ENCODE measurements at places on chromosomes 3 and 15.

DNA sequence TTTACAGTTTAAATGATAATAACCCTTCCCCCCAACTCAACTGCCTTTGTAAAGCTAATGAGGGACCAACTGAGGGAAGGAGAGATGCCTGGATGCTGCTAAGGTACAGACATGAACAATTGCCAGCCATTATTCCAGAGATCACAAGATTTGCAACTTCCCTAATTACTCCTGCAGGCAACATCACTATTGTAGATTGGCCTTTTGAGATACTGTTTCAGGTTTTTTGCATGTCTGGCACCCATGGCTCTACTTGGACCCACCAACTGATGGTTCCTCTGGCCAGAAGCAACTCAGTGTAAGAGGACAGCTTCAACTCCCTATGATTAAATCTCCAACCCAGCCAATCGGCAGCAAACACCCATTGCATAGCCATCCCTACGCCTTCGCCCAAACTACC lies 478.7 kb downstream of the FHIT start:
- DNase-seq = no peak

GRCh38 chr3:66439666-66440344 lies 61.0 kb downstream of the LRIG1 start:
- DNase-seq = peak; percentile 20

DNA sequence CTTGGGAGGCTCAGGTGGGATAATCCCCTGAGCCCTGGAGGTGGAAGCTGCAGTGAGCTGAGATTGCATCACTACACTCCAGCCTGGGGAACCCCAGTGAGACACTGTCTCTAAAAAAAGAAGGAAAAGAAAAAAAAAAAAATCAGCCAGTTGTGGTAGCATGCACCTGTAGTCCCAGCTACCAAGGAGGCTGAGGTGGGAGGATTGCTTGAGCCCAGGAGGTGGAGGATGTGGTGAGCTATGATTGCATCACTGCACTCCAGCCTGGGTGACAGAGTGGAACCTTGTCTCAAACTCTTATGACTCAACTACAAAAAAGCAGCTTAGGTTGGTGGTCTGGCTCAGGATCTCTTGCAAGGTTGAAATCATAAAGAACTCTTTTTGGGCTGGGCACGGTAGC lies 19.3 kb upstream of the GPX1 start:
- DNase-seq = peak; percentile 89

DNA sequence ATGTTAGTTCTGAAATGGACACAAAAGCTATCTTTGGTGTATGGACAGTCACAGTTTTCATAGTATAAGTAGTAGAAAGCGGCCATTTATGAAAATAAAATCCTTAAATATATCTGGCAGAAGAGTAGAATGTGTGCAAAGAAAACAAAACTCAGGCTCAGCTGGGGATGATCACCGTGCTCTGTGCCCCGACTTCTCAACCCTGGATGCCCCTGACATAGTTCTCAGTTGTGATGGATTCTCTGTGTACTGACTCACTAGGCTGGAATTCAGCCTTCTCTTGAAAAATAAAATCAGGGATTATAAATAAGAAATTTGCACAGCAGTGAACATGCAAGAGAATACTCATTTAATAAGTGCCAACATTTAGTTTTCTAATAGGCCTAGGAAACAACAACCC lies 925.1 kb upstream of the NR2F2 start:
- no peak for DNase-seq

GRCh38 chr3:43014241-43014640 lies 35.1 kb downstream of the GASK1A start:
- DNase-seq = no peak

GRCh38 chr15:59256482-59256881 lies 49.8 kb downstream of the LDHAL6B start:
- DNase-seq = no peak

DNA sequence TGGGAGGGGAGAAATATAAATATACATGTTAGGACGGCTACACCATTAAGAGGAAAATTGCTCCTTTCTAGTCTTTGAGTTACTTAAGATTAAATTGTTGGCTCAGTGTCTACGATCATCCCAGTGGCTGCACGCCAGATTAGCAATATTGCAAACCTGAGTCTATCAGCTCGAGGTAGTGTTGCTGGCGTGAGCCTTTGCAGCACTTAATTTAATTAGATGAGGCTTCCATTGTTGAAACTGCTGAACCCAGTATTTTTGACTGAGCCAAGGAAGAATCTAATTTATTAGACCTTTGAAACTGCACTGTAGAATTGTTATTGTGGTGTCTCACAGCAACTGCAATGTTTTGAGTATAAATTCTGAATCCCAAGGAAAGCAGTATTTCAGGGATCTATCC lies 782.4 kb upstream of the ROBO1 start:
- DNase-seq = no peak

GRCh38 chr15:69126054-69126469 lies 34.4 kb upstream of the GLCE start:
- peak; percentile 53 for DNase-seq

DNA sequence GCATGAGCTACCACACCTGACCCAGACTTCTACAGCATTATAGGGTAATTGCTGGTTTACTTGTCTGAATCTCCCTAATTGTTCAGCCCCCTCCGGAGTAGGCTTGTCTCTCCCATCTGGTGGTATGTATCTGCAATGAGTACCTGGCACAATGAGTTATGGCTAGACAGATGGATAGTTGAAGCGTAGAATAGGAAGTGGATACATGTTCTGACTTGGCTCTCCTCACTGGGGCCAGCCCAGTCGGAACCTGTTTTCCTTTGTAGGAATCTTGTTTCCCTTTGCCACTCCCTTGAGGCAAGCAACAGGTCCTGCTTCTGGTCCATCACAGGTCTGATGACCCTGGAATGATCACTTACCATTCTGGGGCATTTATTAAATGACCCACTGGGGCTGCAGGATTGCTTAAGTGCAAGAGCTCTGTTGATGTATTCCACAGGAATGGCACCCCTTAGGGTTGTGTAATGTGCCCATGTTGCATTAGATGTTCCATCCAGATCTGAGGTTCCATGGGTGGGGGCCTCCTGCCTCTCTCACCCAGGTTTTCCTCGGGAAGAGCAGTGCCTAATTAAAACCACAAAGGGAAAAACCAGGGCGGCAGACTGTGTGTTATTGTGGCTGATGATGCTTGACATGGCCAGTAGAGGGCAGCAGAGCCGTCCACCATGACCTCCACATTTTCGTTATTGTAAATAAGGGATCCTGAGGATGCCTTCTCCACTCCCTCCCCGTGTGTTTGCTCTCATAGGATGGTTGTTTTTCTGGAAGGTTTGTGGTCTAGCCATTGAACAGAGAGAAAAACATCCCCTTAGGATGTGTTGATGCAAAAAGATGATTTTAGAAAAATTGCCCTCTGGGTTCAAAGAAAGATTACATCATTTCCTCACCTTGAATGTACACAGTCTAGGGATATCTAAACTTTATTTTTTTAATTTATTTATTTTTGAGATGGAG lies 58.0 kb downstream of the CMTM8 start:
- peak; percentile 63 for DNase-seq

DNA sequence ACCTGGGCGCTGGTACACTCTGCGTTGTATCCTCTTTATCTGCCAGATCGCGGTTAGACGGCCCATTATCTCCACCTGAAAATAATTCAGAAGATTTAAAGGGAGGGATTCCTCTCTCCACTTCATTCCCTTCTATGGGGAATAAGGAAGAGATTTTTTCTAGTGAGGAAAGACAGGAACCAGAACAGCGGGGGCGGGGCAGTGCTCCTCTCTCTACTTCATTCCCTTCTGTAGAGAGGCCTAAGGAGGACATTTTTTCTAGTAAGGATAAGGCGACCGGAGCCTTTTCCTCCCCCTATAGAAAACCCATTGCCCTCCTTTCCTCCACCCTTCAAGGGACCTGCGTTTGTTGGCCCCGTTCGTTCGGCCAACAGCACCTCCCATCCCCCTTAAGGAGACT lies 8.3 kb upstream of the LIPH start:
- no peak for DNase-seq

- peak; percentile 44 for DNase-seq
These were observed 325 bp downstream of the ALCAM start for GRCh38 chr3:105367063-105367405.

- DNase-seq = no peak
These were observed 431.4 kb downstream of the PDCD6IP start for GRCh38 chr3:34229876-34230275.

GRCh38 chr15:39199076-39199475 lies 381.8 kb upstream of the THBS1 start:
- no peak for DNase-seq

- no peak for DNase-seq
These were observed 66.0 kb downstream of the SETD2 start for GRCh38 chr3:47097864-47098263.

- no peak for DNase-seq
These were observed at the start of gene SPTBN5 for GRCh38 chr15:41893422-41894250. TSS of gene SPTBN5 (minus strand) at chr15:41894053. CDS start at chr15:41893497, 556 bp downstream.

DNA sequence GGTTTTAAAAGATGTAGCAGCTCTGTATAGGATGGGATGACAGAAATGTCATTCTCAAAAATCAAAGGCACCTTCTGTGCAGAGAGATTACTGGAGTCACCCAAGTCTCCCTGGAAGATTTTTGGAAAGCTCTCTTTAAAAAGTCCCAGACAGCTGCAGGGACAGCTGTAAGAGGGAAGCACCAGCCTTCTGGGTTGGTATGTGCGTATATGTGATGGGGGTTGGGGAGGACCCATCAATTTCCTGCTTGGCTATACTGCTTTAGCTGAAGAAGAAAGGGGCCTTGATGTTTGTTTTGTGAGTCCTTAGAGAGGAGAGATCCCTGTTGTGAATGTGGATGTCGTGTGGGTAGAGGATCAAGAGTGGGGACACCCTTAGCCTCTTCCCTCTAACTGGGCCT lies 5.4 kb upstream of the SEC11A start:
- DNase-seq = no peak

DNA sequence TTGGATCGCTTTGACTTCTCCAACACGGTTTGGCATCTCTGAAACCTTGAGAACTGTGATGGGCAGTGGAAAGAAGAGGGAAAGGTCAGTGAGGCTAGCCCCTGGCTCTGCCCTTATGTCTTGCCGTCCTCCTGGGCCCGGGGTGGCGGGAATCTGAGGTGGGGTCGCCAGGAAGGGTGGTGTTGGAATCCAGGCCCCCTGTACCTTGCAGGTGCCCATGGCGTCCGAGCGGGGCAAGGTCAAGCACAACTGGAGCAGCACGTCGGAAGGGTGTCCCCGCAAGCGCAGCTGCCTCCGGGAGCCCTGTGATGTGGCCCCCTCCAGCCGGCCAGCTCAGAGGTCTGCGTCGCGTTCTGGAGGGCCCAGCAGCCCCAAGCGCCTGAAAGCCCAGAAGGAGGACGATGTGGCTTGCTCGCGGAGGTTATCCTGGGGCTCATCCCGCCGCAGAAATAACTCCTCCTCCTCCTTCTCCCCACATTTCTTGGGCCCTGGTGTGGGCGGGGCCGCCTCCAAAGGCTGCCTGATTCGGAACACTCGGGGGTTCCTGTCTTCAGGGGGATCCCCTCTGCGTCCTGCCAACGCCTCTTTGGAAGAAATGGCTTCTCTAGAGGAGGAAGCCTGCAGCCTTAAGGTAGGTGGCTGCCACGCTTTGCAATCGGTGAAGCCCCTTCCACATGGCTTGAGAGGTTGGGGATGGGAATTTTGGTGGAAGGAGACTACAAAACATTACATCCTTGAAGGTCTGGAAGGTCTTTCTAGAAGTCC lies 907 bp downstream of the TATDN2 start:
- peak; percentile 63 for DNase-seq

- DNase-seq = peak; percentile 58
These were observed 215.3 kb downstream of the ROBO2 start for GRCh38 chr3:77254967-77255831.

DNA sequence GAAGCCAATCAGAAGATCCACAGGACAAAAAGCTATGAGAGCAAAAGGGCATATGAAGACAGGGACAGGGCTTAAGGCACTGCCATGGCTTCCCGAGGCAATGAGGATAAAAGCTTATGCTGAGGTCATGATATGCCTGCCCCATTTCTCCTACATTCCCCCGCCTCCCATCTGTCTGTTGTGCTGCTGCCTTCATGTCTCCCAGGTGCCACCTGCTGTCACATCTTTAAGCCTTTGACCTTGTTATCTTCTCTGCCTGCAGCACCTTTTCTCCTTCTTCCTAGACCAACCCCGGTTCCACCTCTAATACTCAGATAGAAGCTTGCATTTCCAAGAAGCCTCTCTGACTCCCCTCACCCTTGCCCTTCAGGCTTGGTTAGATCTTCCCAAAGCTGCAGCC lies 213.8 kb downstream of the ARRDC4 start:
- peak; percentile 33 for DNase-seq

DNA sequence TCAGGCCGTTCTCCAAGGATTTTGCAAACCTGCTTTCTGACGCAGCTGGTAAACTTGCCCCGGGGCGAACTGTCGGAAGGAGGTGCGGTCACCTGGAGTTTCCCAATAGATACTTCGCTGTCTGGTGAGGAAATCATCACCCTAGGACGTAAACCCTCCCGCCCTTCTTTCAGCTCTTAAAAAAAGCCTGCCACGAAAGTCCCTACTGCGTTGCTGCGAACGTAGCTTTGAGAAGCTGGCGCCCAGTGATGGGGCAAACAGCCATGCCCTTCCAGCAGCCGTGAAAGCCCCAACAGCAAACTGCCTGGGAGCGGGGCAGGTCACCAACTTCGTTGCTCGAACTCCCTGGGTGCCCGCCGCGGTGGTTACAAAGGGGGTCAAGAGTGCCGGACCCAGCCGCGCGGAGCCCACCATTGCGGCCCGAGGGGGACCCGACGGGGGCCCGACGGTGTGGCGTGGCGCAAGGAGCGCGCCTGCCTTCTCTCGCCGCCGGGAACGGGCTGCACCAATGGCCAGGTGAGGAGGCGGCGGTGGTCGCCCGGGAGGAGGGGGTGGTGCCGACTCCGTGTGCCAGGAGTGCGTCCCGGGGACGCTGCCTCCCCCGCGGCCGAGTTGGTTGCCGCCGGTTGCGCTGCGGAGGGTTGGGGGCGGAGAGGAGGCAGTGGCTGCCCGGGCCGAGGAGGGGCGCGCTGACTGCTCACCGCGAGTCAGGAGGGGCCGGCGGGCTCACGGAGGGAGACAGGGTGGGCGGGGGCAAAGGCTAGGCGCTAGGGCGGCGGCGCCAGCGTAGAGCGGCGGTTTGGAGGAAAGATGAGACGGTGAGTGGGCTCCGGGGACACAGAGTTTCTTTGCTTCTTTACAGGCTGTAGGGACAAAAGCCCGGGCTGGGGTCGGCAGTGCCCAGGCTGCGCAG lies at the start of gene PHLDB2:
PHLDB2 (plus strand) TSS at position 205 of the 913 bp plus-strand sequence. CDS start 24,813 bp downstream, outside the sequence.
- peak; percentile 5 for DNase-seq

DNA sequence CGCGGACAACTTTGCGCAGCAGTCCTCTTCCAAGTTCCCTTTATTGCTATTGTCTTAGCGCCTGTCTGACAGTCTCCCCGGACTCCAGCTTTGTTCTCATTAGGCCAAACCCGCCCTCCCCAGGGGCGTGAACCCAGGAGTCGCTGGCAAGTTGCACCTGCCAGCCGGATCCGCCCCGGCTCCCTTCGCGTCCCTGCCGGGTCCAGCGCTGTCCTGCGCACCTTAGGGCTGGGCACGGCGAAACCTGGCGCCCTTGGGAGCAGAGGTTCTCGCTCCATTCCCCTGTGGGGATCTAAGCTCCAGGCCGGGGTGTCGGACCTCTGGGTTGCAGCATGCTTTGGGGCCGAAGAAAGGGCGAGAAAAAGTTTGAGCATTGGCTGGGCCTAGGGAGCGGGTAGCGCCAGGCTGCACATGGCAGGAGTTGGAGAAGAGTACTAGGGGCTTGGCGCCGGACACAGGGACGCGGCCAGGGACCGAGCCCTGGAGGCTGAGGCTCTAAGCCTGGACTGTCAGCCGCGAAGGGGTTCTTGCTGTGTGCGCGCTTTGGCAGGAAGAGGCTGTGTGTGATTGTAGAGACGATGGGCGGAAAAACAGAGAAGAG lies 335.1 kb upstream of the THRB start:
- DNase-seq = no peak

Data from NB4 (cell line).